GM12891 (cell line): ENCODE measurements at places on chromosomes 1 and 21.

- DNase-seq: peak; percentile 12
These were observed 18.4 kb upstream of the COL6A2 start for GRCh38 chr21:46079352-46080170.

- DNase-seq: peak; percentile 67
These were observed 520 bp downstream of the CLIC6 start for GRCh38 chr21:34669149-34669879.

DNA sequence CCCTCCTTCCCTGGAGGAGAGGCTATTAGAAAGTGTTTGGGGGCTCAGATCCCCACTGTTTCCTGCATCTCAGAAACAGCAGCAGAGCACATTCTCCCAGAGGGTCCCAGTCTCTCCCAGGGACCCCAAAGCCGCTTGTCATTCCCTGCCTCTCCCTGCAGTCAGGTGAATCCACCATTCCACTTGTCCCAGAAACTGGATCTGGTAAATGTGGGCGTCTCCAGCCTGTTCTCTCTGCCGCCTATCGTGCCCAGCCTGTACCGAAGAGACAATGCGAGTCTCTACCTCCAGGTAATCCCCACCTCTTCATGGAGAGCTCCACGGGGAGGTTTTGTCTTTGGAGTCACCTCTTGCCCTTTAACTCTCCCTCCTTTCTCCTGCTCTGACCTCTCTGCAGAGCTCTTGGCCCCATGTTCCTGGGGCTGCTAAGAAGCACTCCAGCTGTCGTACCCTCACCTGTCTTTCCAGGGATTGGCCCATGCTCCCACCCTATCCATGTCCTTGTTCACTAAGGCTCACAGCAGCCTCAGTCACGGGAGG lies 26.9 kb downstream of the INAVA start:
- DNase-seq: no peak

DNA sequence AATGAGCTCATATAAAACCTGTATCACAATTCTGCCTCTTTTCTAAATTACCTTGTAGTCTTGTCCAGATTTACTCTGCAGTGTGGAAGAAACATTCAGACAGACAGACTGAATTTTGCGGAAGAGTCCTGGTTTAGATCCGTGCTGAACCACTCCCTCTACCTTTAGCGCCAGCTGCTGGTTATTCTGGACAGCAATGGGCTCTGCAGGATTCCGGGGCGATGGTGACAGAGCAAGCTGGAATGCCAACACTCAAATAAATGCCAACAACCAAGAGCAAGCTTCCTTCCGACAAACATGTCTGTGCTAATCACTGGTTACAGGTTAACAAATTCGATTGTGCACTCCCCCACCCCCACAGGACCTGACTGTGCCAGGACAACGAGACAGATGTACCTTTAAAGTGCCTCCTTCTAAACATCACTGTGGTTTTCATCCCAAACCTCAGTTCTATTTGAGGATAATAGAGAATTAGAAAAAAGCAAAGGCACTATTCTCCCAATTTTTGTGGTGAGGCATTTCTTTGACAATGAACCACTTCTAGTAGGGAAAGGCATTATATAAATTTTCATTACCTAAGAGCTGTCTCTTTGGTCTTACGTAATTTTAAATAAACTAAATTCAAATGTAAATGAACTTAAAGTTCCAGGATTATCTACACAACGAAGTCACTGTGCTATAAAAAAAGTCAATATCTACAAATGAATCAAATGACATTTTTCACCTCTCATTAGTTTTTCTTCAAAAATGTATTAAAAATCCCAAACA lies 90.4 kb downstream of the INTS7 start:
- DNase-seq: no peak

DNA sequence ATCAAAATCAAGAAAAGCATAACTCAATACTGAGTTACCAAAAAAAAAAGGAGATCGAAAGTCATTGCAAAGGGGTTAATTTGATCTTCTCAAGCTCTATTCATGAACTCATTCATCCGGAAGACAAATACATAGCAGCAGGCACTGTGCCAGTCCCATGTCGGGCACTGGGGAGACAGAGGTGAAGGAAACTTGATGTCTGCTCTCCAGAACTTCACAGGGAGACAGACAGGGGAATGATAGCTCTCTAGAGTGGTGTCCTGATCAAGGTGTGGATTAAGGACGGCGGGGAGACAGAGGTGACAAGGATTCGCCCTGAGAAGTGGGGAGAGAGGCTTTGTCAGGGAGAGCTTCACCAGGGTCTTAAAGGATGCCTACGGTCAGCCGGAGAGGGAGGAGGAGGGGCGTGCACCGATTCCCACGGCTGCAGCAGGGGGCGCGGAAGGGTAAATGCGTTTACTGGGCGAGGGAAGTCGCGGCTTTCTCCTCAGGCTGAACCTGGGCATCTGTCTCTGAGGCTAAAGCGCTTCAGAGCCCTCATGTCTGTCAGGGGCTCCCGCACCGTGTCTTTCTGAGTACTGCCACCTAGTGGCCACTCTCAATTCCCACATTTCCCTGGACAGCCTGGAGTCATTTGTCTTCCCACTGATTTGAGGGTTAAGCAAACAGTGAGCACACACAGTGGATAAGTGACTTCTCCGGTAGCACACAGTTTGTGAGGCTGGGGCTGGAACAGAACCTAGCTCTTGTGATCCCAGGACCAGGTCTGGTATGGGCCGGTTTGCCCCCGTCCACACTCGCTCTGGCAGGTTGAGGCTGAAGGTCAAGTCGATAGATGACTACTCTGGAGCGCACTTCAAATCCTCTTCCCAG lies 152.8 kb downstream of the TENT5C start:
- DNase-seq: peak; percentile 23

DNA sequence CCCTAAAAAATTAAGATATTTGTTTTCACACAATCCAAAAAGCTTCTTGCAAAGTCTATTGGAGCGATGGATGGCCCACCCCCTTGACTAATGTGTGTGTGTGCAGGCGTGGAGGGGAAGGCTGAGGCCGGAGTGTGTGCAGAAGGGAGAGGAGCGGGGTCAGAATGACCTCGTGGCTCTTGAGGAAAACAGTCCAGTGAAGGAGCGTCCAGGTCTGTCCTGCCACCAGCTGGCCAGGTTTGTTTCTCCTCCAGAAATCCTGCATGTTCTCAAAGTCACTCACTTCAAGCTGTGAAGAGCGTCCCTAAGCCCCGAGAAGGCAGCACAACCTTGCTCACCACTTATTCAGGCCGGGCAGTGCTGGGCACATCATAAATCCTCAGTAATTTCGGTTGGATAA lies 69.5 kb upstream of the SSX2IP start:
- no peak for DNase-seq

DNA sequence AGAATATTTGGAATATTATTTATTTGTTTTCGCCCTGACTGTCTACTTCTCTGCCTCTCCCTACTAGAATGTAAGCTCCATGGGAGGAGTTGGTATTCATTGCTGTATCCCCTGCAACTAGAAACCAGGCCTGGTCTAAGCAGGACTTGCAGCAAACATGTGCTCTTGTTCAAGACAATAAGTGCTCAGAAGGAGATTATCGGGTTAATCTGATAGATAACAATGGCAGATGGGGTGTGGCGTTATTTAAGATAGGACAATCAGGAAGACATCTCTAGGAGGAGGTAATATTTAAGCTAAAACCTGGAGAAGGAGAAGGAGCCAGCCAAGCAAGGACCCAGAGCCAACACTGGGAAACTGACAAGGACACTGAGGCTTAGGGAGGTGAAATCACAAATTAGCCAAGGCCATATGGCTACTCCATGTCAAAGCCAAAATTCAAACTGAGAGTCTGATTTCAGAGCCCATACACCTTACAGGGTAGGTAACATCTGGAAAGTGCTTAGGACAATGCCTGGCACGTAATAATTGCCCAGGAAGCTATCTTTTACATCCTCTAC lies 41.5 kb downstream of the STYXL2 start:
- no peak for DNase-seq

GRCh38 chr1:39061951-39062350 lies 35.8 kb downstream of the NDUFS5 start:
- DNase-seq: no peak

DNA sequence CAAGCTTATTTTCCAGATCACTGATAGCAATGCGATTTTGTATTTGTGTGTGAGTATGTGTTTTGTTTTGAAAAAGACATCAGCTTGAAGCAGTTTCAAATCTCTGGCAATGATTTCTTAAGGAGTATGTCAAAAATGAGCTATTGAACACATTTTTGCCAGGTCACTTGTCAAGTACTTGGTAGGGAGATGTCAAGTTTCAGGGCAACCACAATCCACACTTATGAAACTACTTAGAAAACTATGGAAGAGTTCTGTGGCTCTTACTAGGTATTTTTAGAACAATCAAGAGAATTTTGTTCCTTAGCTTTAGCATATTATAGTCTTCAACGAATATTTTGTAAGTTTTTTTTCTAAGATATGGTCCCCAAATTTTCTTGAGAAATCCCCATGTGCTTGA lies 318.8 kb upstream of the ZRANB2 start:
- no peak for DNase-seq

DNA sequence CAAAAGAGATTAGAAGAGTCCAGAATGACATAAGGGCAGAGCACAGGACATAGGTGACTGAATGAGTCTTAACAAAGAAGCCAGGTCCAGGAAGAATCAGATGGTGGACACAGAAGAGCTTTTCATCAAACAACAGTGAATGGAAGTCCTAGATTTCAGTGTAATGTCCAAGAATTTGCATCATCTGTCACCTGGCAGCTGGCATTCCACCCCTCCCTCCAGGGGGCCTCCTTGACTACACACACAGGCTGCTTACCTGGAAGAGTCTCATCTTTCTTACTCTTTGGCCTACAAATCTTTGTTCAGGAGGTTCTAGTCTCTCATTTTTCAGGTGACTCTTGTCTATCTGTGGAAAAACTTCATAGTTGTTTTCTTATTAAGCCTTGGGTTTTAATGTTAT lies 36.2 kb downstream of the GORAB start:
- DNase-seq: no peak

DNA sequence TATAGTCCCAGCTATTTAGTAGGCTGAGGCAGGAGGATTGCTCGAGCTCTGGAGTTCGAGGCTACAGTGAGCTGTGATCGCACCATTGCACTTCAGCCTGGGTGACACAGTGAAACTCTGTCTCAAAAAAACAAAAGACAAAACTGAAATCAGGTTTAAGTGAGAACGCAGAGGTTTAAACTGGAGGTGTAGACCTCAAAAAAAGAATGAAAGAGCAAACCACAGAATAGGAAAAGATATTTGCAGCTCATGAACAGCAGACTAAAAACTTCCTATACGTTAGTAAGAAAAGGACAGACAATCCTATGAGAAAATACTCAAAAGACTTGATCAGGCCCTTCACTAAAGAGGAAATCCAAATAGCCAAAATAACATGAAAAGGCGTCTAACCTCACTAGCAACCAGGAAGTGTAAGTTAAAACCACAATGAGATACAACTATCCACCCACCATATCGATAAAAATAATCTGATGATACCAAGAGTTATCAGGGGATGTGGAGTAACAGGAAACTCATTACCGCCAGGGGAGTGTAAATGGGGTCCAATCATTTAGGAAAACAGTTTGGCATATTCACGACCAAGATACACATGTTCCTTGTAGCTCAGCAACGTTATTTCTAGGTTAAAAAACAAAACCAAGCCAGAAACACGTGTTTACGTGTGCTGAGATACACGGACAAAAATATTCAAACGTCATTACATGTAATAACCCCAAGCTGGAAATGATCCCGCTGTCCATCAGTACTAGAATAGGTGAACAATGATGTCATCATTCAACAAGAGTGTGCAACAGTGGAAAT lies 9.8 kb downstream of the TNFRSF9 start:
- no peak for DNase-seq

DNA sequence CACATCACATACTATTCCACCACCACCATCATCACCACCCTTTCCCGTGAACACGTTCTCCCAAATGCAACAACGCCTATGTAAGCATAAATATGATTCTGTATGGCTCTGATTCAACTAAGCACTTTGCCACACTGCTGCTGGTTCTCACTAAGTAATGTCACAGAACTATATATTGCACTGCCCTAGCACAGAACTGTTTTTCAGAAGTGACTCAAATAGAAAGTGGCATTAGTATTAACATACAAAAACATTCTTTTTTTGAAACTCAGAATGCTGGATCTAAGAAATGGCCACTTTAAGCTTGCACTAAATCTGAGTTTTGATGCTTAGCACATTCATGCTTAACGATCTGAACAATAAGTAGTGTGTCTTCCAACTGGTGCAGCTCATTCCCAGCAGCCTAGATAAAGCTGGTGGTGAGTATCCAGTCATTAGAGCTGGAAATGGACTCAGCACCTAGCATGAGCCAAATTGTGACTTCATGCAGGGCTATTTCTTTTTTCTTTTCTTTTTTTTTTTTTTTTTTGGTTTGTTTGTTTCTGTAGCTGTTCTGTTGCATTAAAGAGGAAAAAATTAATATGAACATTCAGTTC lies 46.2 kb upstream of the ZC3H11B start:
- DNase-seq: no peak

GRCh38 chr1:159274631-159275030 lies 27.5 kb upstream of the FCER1A start:
- no peak for DNase-seq

GRCh38 chr1:186299570-186299969 lies 75.5 kb downstream of the TPR start:
- DNase-seq: no peak

GRCh38 chr1:227796359-227796915 lies 19.0 kb upstream of the PRSS38 start:
- DNase-seq: no peak

DNA sequence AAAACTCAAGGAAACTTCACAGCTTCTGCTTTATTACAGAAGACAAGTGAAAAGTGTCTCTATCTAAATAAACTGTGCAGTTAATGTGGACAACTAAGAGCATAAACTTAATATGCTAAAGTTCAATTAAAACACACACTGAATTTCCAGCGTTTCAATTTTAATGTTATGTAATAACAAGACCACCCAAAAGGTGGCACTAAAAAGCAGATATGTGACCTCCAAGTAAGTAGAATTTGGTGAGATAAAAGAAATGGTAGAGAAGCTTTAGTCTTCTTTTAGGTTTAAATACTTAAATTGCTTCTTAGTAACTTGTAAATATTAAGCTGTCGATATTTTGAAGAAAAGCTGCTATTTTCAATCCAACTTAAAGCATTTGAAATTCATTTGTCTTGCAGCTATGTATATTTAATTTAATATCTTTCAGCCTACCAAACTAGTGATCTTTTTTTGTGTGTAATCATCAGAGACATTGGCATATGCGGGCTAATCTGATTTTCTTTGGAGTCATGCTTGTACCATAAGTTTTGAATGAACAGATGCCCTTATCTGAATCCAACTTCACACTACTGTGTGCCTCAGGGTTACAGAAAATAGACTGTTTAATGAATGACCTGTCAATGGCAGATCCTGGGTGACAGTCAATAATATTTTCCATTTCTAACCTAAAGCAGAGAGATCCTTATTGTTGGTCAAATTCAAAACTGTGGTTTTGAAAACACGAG lies 36.5 kb upstream of the ADAMTS1 start:
- no peak for DNase-seq

- peak; percentile 11 for DNase-seq
These were observed 9.1 kb upstream of the LCE2D start for GRCh38 chr1:152654110-152654509.
